ENCODE measurements at places on chromosomes 13 and 19. TPM values are rescaled to one million over a fixed set of nuclear protein-coding genes. Genes with fewer than 3 reads are reported as not detected.

ETV2 gene
- 1.1 TPM for total RNA-seq

ZNF728 gene
- total RNA-seq: not detected

DNA sequence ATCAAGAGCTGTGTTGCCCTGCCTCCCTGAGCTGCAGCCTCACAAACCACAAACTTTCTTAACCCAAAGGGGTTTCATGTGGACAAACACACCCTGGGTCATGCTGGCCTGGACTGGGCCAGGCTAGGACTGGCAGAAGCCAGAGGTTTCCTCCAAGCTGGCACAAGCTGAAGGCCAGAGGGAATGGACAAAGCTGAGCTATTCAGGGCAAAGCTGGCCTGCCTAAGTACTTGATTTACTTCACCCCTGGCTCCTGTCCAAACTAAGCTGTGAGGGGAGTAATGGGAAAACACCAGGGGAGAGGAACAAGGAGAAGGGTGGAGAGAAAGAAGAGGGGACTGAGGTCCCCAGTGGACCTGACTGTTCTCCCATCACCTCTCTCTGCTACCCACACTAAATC, 6.2 kb downstream of the CPAMD8 start:
- DNase-seq: no peak

DNA sequence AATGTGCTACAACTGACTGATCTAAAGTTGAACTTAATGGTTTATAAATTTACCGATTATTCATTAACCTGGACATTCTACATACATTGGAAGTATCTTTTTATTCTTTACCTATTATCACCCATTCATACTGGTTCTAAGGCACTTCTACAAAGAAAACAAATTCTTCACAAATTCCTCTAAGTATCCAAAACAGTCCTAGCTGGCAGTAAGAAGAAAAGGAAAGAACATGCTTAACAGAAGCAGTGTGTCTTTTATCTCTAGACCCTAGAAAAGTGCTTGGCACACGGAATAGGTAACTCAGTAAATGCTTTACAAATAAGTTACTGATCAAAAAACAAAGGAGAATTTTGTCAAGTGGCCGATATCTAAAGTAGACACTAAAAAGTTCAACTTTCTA, 32.8 kb downstream of the TSC22D1 start:
- DNase-seq: no peak

DNA sequence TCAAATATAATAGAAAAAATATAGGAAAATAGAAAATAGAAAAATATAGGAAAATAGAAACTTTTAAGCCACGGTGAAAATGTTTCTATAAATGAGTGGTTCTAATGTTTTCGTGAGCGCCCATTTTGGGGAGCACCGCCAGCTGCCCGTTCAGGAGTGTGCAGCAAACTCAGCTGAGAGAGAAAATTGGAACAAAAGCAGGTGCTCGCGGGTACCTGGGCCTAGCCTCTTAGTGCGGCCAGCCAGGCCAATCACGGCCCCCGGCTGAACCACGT, 204 bp upstream of the PDX1 start:
- no peak for DNase-seq

- DNase-seq: no peak
Measured at GRCh38 chr13:59409634-59410200, 754.0 kb downstream of the DIAPH3 start.

- DNase-seq: peak; percentile 100
Measured at GRCh38 chr19:38849860-38850435, at the start of gene HNRNPL. Gene HNRNPL, minus strand, starts transcription at chr19:38849986. Its CDS starts 20 bp downstream, at chr19:38849966.

GRCh38 chr19:8610041-8610935, at the start of gene ADAMTS10:
Gene ADAMTS10, minus strand, starts transcription at chr19:8610715. Its CDS starts 5,005 bp downstream, at chr19:8605710.
- DNase-seq: no peak

Measured in type B pancreatic cell (in vitro differentiated cells).